Immature natural killer cell (primary cell): ENCODE measurements at places on chromosomes 6 and 20.

DNA sequence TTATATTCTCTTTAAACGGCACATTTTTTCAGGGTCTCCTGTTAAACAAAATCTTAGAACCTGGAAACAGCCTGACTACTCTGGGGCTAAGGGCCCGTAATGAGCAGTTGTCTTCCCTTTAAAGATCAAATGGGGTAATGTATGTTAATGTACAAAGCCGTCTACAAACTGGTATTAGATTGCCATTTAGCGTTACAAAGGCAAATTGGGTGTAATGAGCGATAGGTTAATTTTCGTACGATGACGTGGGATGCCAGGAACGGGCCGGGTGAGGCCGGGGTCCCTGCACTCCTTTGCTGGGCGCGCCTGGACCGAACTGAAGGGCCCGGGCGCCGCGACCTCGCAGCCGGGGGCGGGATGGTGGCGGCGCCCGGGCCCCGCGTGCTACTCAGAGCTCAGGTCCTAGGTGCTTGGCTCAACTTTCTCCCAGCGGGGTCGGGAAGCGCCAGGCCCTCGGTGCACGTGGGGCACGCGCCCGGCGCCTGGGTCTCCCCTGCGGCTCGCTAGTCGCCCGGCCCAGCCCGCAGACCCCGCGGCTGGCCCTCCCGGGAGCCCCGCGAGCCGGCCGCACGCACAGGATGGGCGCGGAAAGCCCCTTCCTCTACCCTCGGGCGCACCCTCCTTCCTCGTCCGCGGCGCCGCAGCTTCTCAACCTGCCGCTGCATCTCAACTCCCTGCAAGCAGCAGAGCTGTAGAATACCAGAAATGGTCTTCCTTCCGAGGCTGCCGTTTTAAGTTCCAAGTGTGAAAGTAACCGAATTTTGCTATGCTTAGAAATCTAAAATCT is 5.9 kb downstream of the NKX2-4 start:
- DNase-seq: no peak

DNA sequence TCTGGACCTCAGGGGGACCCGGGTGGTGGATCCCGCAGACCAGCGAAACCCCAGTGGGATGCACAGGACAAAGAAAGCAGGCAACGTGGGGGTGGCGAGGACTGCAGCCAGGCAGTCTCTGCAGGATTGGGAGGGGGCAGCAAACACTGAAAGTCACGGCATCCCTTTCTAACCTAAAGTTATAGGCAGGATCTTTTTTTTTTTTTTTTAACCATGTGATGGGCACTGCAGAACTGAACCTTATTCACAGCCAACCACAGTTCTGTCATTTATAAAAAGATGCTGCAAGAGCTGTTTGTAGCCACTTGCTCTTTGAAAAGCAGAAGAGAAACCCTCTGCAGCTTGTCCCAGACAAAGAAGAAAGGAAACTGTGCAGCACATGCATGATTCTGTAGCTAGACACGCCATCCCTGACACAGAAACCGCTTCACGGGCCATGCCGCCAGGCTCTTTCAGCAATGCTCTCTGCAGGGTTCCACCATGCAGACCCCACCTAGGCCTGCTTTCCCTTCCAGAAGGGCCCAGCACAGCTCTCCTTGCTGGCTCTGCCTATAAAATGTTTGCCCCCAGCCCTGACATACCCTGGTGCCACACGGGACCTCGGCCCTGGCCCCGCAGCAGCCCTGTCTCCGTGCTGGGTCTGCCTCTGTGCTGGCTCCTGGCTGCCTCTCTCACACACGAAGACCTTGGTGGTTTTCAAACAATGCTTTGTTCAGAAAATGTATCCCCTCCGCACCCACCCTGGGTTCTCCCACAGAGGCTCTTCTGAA is 70.8 kb downstream of the PYGB start:
- DNase-seq: no peak

GRCh38 chr6:80338201-80338836 is 231.8 kb downstream of the BCKDHB start:
- DNase-seq: peak; percentile 50

GRCh38 chr6:34085453-34086170 is 60.3 kb downstream of the GRM4 start:
- DNase-seq: no peak

- DNase-seq: no peak
Observed at GRCh38 chr20:34013554-34013953, 19.8 kb downstream of the RALY start.

- DNase-seq: no peak
Observed at GRCh38 chr6:7115543-7116231, 7.9 kb downstream of the RREB1 start.

DNA sequence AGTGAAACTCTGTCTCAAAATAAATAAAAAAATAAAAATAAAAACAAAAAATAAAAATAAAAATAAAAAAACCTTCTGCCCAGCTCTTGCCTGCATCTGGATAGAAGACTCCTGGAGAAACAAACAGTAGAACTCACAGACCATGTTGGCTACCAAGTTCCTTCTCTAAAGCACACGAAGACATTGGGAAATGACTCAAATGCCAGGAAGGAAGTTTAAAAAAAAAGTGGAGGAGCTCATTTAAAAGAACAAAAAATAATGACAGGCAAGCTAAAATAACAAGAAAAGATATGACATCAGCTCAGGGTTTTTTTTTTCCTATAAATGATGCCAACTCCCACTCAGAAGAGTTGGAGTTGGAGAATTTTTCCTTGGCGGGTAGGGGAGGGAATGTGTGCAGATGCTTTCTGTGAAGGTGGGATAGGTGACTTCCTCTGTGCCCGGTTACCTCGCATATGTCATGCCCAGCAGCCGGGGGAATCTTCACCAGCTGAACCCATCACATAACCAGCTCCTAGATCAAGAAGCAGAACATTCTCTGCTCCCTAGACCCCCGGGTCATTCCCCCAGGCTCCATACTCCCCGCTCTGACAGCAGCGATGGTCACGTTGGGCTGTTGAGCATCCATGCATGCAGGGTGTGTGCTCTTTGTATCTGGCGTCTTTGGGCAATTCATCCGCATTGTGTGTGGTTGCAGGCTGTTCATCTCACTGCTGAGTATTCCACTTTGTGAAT is 17.3 kb upstream of the CD93 start:
- no peak for DNase-seq

DNA sequence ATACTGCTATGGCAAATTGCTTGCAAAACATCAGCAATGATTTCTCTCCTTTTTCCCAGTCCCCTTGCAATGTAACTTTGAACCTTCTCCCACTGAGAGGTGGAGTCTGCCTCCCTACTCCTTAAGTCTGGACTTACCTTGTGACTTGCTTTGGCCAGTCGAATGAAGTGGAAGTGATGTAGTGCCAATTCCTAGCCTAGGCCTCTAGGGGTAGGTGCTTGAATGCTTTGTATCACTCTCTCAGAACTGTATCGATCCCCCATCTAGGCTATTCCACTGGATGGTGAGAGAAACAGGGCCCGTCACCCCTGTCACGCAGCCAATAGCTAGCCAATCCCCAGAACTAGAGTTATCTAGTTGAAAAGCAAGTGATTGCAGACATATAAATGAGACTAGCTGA is 238.6 kb downstream of the BTBD3 start:
- DNase-seq: no peak

DNA sequence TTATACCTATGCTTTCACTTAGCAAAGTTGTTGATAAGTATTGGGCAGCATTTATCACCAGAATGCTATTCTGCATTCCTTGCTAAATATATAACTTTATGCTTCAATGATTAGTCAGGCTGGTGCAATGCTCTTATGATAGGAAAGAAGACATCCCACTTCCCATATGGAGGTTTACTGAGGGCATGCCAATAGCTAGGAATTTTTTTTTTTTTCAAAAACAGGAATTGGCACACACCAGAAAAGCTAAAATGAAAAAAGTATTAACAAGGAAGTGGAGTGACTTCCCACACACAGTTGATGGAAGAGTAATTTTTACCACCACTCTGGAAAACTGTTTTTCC is 90.8 kb downstream of the FRK start:
- DNase-seq: no peak

GRCh38 chr6:5121479-5121878 is 36.3 kb downstream of the PPP1R3G start:
- no peak for DNase-seq

DNA sequence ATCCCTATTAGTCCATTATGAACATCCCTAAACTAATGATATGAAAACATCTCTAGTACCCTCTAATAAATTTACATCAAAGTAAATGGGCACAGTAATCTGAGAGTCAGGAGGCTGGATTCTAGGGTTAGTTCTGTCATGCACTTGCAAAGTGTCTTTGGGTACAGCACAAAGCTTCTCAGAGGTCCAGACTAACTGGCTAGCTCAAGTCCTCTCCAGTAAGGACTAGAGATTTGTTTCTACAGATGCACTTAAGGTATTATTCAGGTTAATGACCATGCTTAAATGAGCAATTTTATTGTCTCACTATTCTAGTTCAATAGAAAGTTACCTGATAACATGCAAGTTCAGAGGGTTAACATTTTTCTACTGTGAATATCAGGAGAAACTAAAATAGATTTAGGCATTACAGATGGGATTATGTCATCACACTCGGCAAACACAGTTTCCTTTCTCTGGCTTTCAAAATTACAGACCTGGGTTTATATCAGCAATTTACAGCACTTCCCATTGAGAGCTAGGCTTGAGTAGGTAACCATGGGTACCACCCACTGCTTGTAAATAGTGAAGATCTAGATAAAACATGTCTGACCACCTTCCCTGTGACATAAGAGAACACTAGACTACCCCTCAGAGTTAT is 402.9 kb upstream of the RUNX2 start:
- DNase-seq: peak; percentile 44

GRCh38 chr6:43997345-43997677 is 129.9 kb downstream of the MRPL14 start:
- no peak for DNase-seq

DNA sequence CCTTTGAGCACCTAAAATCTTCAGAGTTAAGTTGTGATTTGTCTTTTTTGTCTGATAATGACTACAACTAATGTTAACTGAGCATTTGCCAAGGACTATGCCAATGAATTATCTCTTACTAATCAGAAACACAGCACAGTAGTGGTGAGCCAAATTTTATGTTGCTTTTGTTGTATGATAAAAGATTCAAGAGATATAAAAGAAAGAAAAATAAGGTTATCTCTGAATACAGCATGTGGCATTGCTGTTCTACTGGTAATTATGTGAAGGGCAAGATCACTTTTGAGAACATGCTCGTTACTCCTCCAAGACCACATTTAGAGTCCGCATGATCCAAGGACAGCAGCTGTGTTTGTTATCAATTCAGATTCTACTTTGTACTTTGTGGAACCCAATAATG is 133.4 kb upstream of the MYLIP start:
- DNase-seq: no peak

GRCh38 chr6:32815115-32815514 is 1.7 kb downstream of the HLA-DOB start:
- no peak for DNase-seq
